Activated naive CD4-positive, alpha-beta T cell treated with anti-CD3 and anti-CD28 coated beads for 36 hours (primary cell): ENCODE measurements at places on chromosomes 5 and 9. TPM values are rescaled to one million over a fixed set of nuclear protein-coding genes. Genes with fewer than 3 reads are reported as not detected.
A peak's percentile ranks its signal among the peaks of the same experiment; 100 is the strongest.

Gene ENTPD2
- total RNA-seq: not detected

DNA sequence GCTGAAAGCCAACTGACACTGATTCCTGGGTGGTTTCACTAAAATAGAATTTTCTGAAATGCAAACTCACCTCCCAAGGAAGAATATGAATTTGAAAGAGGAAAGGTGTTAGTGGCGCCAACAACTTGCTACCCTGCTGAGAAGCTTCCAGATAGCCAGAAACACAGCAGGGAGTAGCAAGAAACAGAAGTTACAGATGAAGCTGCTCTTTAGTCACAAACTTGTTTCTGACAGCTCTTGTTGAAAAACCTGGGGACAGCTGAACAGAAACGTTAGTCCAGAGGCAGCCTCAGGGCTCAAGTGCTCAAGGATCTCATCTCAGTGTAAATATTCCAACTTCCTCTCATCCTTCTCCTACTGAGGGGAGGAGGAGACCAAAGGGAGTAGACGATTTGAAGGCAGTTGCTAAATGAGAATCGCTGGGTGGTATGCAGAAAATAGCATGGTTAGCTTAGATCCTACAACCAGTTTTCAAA is 184.1 kb downstream of the PDE4D start:
- no peak for DNase-seq

DNA sequence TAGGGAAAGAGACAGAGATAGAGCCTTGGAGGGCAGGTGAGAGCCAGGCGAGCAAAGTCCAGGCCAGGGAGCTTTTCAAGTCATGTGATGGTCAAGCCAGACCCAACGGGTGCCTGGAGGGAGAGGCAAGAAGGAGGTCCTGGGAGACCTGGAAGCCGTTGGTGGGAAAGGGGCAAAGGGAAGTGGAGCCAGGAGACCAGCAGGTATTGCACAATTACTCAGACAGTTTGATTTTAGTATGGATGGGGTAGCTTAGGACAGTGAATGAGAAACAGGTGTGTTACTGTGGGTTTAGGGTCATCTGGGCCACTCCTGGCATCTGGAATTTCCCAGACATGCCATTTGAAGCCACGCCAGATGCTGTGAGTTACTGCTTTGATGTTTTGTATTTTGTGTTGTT is 5.1 kb downstream of the SECISBP2 start:
- DNase-seq: no peak

DNA sequence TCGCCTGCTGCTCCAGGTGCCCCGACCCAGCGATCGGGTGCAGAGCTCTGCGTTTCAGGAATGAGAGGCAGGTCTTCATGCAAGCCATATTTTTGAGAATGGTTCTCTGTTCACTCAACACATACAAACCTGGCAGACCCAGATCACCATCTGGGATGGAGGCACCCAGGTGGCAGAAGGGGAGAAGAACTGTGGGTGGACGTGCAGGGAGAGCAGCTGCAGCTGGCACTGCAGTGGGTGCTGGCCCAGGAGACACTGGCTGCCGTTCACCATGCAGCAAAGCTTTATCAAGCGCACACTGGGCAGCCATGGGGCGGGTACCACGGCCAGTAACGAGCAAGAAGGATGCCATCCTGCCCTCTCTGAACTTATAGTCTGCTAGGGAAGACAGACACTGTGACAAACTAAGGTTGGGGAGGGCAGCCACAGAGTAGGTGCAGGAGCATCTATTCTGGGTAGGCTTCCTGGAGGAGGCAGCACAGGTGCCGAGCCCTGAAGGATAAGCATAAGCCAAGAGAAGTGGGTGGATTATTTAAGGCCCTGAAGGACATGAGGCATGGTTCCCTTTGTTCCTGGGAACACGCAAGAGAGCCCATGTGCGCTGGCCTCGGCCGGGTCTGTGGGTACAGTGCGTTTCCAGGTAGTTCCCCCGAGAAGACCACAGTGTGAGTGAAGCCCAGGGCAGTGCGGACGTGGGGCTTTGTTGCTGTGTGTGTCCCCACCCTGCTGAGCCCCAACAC is 46.2 kb upstream of the FCN2 start:
- no peak for DNase-seq

Gene LIX1
- total RNA-seq: not detected

Gene RCL1
- total RNA-seq: 30.7 TPM

- DNase-seq: no peak
These were observed 55.7 kb downstream of the HSD17B3 start for GRCh38 chr9:96246267-96246671.

- no peak for DNase-seq
These were observed 26.7 kb upstream of the ECM2 start for GRCh38 chr9:92562461-92562967.

DNA sequence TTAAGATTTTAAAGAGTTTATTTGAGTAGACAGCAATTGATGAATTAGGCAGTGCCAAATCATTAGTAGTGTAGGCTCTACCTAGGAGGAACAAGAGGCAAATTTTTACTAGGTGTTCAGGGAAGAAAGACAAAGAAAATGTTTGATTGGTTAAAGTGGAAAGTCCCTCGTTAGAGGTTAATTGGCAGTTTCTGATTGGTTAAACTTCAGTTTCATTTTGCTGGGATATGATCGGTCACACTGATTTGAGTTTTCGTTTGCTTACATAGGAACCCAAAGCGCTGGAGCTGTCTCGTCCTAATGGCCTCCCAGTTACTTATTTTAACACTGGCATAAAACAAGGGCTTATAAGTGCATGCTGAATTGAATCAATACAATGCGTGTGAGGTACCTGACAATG is 15.1 kb downstream of the DMAC1 start:
- no peak for DNase-seq

DNA sequence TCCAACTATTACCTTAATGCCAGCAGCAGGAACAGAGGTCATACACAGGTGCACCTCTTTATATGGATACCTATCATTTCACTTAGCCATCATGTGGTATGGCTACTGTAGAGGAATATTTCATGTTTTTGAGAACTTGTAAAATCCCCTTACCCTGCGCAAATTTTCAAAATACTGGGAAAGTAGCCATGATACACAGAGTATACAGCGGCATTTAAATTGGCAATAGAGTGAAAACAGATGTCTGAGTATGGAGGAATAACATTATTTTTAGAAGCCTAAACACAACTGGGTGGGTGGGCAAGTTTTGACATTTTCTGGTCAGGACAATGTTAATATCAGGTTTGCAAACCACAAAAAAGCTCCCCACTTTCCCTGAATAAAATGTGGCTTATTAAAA is 109.5 kb downstream of the SMIM23 start:
- DNase-seq: no peak

DNA sequence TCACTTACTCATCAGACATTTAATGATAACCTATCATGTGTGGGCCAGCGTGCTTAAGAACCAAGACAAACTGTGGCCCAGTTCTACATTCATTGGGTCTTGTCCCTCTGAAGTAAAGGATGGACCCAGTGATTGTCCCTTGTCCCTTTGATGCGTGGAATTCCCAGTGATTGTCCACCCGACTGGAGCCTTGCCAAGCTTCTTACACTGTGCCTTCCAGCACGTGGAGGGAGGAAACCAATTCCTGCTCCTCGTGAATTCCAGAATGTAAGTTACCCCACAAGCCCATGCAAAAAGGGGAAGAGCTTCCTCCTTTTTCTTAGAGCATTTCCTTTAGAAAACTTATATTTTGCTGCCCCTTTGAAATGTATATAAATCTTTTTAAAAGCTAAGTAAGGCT is 7.9 kb downstream of the CKMT2 start:
- no peak for DNase-seq

Gene PRSS3
- total RNA-seq: not detected

GRCh38 chr5:80234116-80234948 is 21.5 kb downstream of the SERINC5 start:
- DNase-seq: peak; percentile 63

DNA sequence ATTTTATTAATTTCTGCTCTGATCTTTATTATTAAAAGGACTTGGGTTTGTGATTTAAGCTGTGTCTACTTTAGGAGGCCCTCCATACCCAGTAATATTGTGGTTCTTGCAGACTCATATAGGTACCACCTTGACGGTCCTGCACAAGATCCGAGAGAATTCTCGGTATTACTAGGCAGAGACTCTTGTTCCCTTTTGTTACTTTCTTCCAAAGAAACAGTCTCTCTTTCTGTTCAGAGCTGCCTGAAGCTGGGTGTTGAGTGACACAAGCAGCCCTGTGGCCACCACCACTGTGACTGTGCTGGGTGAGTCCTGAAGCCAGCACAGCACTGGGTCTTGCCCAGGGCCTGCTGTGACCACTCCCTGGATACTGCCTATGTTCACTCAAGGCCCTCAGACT is 666.6 kb downstream of the SEMA5A start:
- DNase-seq: no peak

Gene TMOD1
- 1.2 TPM for total RNA-seq

- no peak for DNase-seq
These were observed 21.9 kb downstream of the ASTN2 start for GRCh38 chr9:117392992-117393391.

DNA sequence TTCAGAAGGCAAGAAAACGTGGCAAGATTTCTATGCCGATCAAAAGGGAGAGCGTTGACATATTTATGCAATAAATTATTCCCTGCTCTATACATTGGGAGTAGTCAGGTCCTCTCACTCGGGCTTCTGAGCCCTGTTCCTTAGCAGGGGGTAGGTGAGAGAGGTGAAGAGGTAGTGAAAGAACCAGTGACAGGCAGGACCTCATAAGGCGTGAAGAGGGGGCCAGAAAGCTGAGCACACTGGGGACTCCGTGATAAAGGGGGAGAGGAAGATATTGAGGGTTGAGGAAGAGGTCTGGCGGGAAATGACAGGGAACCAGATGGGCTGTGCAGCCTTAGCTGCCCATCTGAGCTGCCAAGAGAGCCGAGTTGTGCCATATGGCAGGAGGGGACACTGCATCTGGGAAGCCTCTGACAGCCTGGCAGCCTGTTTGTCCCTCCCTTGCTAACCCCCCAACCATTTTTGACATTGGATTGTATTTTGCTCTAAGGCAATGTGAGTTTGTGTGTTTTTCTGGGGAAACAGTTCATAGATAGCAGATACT is 782 bp upstream of the CDC20B start:
- no peak for DNase-seq

- DNase-seq: no peak
These were observed 788.4 kb downstream of the TLE4 start for GRCh38 chr9:80359941-80360881.

- no peak for DNase-seq
These were observed 310.7 kb downstream of the PJA2 start for GRCh38 chr5:109099081-109099480.

DNA sequence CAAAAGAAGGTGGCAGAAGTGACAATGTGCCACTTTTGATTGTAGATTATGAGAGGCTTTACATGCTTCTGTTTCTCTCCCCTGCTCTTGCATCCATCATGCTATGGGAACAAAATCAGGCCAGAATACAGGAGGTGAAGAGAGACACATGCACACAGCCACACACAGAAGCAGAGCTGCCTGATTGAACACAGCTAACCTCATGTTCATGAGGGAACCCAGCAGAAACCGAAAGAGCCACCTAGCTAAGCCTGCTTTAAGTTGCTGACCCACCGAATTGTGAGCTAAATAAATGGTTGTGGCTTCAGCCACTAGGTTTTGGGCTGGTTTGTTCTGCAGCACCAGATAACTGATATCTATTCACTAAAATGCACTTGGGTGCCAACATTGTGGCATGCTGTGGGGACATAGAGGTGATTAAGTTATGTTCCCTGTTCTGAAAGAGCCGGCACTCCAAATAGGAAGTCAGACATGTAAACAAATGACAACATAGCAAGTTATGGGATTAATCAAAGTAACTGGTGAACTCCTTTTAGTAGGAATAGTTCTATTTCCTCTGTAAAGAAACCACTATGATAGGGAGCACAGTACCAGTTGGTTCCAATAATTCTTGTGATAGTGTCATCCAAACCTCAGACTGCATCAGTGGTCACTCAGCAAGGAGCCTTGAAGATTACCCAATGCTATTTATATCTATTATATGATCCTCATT is 93.6 kb upstream of the TNC start:
- DNase-seq: no peak

GRCh38 chr9:31146485-31147166 is 1237.8 kb upstream of the ACO1 start:
- no peak for DNase-seq
